ENCODE measurements at places on chromosomes 6 and 20.

- DNase-seq: no peak
Observed at GRCh38 chr20:59646487-59646886, 42.1 kb downstream of the PHACTR3 start.

DNA sequence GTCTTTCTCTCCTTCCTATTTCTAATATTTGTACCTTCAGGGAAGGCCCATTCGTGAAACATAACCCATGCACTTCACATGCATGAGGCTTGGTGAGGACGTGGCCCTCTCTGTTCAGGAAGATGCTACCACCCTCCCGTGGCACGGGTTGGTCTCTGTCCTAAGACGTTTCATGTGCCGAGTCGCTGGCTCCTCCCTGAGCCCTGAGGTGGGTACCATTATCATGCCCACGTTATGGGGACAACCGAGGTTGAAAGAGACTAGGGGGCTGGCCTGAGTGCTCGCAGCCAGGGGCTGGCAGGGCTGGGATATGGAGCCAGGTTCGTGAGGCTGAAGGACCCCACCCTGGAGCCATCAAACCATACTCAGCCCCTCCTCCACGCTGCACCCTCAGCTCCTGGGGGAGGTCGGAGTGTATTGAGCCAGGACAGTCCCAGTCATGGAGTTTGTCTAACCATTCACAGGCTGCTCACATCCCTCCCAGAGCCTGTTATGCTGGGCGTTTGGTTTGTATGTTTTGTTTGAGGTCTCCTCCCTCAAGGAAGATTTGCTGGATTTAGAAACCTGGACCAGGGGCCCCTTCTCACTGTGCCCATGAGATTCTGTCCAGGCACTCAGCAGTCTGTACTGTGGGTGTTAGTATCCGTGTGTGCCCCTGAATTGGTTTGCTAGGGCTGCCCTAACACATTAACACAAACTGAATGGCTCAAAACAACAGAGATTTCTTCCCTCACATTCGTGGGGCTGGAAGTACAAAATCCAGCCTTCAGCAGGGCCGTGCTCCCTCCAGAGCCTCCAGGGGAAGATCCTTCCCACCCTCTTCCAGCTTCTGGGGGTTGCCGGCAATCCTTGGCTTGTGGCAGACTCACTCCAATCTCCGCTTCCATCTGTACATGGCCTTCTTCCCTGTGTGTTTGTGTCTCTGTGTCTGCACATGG lies 88.3 kb downstream of the ANKRD60 start:
- DNase-seq: no peak

GRCh38 chr20:59636766-59637370 lies 32.5 kb downstream of the PHACTR3 start:
- DNase-seq: no peak

- no peak for DNase-seq
Observed at GRCh38 chr6:78936515-78936914, 69.2 kb downstream of the IRAK1BP1 start.

GRCh38 chr6:116568821-116569755 lies 2.2 kb upstream of the RWDD1 start:
- no peak for DNase-seq

GRCh38 chr20:17967521-17968365 lies 851 bp downstream of the SNX5 start:
- no peak for DNase-seq

All from NCI-H774 (cell line).